HTR-8/SVneo (cell line): ENCODE measurements at places on chromosomes 2 and 18.

DNA sequence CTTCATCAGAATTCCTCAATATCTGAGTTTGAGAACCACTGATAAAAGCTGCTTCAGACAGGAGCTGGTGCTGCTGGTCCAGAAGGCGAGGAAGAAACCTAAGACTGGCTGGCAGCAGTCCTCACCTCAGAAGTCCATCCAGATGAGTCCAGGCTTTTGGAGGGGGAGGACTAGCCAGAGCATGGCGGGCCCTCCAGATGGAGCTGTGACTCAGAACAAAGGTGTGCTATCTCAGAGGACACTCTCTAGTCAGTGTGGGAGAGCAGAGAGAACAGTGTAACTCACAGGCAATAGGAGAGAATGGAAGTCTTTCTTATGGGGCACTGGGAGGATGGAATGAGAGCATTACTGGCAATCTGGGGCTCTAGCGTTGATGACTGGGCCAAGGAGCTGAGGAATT is 191.4 kb downstream of the NYAP2 start:
- DNase-seq, result no peak

DNA sequence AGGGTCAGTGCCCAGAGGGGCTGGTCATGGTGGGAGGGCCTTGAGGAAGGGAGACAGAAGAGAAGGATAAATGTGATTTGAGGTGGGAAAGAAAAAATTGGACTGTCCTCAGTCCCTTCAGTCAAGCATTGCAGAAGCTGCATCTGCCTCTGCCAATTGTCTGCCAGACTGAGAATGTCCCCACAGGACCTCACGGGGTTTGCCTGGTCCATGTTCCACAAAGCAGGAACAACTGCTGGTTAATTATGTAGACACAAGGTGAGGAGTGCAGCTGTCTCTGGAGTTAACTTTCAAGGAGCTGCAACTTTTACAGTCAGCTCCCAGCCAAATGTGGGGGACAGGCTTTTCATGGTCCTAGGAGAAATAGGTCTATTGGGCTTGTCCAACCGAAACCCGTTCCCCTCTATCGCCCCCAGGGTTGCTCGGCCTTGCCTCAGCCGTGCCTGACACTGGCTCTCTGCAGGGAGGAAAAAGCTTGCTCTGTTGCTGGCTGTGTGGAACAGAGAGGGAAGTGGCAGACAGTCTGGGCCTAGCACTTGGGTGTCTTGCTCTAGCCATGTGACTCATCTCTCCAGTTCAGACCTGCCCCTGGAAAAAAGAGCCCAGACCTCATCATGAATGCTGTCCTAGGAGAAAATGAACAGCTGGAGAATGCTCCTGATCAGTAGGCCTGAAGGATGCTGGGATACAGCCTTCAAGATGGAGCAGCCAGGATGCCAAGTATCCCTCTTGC is 31.1 kb upstream of the PAX8 start:
- DNase-seq, result no peak

DNA sequence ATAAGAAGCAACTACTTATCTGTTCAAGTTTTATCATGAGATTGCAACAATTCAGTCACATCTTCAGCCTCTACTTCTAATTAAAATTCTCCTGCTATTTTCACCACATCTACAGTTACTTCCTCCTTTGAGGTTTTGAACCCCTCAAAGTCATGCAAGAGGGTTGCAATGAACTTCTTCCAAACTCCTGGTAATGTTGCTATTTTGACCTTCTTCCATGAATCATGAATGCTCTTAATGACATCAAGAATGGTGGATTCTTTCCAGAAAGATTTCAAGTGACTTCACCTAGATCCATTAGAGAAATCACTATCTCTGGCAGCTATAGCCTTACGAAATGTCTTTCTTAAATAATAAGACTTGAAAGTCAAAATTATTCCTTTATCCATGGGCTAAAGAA is 1052.8 kb upstream of the NRXN1 start:
- DNase-seq, result no peak

- DNase-seq, result peak; percentile 39
These were observed 243.0 kb downstream of the CELF4 start for GRCh38 chr18:37322492-37323035.

DNA sequence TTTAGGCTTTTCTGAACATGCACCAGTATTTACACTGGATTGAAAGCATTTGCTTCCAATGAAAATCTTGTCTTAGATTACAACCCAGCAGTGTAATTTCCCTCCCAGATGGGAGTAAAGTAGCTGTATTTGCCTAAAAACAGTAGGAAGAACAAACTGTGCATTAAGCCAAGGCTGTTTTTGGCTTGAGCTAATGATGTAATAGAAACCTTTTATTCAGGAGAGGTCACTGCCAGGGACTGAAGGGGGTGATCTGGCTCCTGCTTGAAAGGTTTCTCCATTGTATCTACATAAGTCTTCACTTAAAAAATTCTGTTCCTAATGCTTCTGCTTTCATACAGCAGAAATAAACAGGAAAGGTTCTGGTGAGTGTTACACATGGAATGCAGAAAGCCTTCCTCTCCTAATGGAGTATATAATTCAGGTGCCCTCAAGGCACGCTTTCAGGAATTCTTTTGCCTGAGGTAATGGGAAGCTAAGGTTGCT is 74.4 kb downstream of the MEIS1 start:
- no peak for DNase-seq

- no peak for DNase-seq
These were observed 53.6 kb downstream of the SRD5A2 start for GRCh38 chr2:31526946-31527732.

GRCh38 chr2:239883326-239884050 is 141.7 kb downstream of the NDUFA10 start:
- no peak for DNase-seq

DNA sequence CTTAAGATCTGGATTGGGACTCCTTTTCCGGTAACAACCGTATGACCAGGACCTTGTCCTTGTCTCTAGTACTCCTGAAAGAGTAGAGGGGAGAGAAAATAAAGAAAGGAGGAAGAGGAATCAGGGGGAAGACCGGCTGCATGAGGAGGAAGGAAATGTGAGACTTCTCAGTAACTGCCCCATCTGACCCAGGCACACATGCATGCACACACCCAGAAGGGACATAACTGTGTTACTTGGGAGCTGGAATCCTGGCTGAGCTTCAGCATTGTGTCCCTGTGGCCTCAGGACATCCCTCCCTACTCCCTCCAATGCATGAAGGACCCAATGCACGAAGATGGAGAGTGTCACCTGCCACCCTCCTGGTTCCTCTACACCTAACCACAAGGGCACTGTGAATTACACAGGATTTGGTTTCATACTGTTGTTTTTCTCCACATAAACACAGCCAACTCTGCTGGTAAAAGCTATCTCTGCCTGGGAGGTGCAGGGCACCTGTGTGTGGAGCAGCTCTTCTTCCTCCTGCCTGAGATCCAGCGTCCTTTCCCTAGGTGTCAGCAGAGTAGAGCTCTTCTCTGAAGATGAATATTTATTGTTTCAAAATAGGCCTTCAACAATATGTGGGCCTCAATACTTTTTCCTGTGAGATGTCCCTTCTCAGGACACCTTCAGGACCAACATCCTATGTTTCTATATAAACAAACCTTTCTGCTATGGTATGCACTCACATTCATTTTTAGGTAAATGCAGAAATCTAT is 574.1 kb upstream of the ID2 start:
- no peak for DNase-seq

- DNase-seq, result no peak
These were observed 25.6 kb downstream of the SERTAD2 start for GRCh38 chr2:64627860-64628841.

- DNase-seq, result no peak
These were observed 28.1 kb downstream of the SLC1A4 start for GRCh38 chr2:65017335-65017734.

GRCh38 chr2:9258953-9259399 is 52.4 kb downstream of the ASAP2 start:
- no peak for DNase-seq

DNA sequence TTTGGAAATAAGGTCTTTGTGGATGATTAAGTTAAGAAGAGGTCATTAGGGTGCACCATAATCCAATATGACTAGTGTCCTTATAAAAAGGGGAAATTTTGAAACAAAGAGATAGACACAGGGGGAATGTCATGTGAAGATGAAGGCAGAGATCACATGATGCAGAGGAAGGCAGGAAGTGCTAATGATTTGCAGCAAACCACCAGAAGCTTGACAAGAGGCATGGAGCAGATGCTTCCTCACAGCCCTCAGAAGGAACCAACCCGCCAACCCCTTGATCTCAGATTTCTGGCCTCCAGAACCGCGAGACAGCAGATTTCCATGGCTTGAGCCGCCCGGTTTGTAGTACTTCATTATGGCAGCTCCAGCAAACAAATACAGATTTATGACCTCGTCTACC is 17.4 kb upstream of the SMARCAL1 start:
- DNase-seq, result no peak

DNA sequence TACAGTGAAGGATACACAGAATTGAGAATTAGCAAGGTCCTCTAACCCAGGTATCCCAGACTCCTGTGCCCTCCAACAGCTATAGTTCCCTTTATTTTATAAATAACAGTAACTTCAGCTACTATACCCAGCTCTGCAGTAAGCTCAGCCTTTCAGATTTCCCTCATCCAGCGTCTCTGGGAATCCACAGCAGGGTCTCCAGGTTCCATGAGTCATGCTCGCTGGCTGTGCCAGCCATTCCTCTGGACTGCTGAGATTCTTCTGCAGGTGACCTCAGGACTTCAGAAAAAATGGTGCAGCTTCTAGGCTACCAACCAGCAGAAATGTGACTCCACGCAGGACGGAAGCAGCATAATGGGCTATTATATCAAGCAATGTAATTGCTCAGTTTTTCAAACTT is 419.3 kb downstream of the ZNF516 start:
- no peak for DNase-seq

DNA sequence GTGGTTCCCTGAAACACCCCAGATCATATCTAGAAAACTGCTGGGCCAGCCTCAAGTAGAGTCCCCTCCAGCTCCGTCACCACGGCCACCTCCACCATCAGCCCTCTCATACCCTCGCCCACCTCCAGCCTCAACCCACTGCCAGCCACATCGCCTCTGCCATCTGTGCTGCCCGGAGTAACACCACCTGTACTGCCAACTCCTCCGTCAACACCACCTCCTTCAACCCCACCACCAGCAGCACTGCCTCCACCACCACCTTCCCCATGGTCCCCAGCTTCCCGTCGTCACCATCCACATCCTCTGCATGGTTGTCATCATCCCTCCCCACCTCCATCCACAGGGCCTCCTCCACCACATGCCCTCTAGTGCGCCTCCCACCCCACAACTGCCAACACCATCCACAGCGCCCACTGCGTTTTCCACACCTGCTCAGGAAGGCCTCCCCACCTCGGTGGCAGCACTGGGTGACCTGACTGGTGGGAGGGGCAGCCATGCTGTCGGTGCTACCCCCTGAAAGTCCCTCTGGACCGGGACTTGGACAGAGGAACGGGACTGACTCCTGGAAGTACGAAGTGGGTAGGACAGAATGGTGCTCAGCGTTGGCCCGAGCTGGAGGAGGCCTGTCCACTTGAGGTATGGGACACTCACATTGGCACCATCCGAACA is 1.6 kb downstream of the SNED1 start:
- DNase-seq, result no peak

DNA sequence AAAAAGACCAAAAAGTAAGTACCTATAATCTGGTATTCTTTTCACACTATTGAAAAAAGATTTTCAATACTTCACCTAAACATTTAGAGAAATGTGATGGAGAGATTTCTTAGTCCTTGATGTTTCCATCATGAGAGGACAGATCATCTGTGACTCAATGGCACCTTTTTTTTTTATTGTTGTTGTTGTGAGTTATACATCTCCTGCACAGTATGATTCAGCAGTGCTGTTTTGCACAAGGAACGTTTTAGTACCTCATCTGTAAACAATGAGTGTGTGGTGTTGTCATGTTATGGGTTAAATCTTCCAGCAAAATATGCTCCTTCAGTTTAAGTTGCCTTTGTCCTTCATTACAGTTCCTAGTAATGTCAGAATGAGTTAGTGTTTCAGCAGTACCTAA is 2.2 kb downstream of the KIAA1328 start:
- DNase-seq, result no peak

GRCh38 chr2:67065046-67065445 is 332.1 kb upstream of the ETAA1 start:
- no peak for DNase-seq

DNA sequence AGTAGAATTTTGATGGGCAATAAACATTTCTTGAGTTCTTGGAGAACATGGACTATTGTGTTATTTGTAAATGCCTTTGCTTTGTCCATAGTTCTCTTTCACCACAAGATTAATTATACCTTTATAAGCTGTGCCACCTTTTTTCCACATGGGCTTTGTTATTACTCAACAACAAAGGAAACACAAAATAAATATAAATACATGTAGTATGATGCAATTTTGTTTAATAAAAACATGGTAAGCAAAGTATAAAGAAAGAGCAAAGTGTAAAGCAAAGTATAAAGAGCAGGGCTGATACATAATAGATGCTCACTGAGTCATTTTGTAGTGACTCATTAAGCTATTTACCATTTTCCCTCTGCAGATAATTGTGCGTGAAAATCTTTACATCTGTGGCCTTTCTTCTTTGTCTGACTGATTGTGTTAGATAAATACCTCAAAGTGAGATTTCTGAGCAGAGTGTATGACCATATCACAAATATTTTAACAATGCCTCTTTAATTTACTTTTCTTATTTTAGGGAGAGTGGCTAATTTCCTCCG is 80.9 kb downstream of the CERS6 start:
- no peak for DNase-seq

DNA sequence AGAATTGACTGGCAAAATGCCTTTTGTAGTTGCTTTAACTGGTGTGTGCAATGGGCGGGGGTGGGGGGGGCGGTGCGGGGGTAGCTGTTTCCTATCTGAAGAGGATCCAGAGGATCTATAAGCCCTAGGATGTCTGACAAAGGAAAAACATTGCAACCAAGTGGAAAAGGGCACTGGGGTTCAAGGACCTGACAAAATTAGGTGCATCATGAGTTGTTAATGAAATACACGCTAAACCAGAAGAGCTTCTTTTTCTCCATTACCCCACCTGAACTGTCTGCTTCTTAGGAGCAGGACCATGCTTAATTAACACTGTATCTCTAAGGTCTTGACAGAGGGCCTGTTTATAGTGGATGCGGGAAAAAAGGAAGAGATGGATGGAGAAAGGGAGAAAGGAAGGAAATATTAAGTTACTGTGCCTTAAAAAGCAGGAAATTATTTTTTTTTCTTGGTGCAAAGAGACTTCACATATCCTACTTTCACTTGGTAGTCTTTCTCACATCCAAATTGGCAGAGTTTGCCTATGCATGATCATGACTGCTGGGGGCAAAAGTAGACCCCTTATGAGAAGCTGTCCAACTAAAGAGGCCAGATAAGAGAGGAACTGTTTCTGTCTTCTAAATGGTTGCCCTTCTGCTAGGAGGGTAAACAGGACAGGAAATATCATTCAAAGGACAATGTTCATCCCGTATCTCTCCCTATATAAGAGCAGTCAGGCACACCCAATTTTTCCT is 4.6 kb downstream of the RND3 start:
- no peak for DNase-seq

GRCh38 chr2:216312441-216312840 is 59.8 kb downstream of the MARCHF4 start:
- DNase-seq, result no peak

DNA sequence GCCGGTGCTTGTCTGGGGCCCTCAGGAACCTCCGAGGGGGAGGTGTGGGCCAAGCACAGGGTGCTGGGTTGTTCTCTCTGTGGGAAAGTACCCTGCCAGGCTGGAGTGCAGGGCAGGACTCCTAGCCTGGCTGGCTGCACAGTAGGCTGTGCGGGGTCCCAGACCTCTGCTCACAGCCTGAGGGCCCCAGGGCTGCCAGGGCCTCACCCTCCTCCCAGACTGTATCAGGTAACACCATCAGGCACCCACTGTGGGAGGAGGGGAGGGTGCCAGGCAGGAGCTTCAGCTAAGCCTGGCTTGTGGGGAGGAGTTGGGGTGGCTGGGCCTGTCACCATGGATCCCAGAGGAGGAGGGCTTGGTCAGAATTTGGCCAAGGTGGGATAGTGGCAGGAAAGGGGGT is 211.9 kb upstream of the SMAD2 start:
- no peak for DNase-seq
